ENCODE measurements at places on chromosomes 2 and 18.

- no peak for DNase-seq
These were observed 41.8 kb upstream of the AFF3 start for GRCh38 chr2:100184055-100184737.

DNA sequence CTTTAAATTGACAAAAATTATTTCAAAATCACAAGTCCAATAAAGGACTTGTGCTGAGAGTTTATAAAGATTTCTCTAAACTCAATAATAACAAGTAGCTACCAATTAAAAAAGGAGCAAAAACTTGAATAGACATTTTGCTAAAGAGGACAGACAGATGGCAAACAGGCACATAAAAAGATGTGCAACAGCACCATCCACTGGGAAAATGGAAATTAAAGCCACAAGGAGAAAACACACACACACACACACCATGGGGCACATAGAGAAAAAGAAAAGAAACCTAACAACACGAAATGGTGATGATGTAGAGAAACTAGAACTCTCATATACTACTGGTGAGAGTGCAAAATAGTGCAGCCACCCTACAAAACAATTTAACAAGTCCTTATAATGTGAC is 12.6 kb upstream of the SLC9A4 start:
- DNase-seq: no peak

GRCh38 chr18:3397031-3397750 is 52.8 kb upstream of the TGIF1 start:
- DNase-seq: no peak

GRCh38 chr18:45777393-45777792 is 48.1 kb upstream of the SIGLEC15 start:
- DNase-seq: no peak

DNA sequence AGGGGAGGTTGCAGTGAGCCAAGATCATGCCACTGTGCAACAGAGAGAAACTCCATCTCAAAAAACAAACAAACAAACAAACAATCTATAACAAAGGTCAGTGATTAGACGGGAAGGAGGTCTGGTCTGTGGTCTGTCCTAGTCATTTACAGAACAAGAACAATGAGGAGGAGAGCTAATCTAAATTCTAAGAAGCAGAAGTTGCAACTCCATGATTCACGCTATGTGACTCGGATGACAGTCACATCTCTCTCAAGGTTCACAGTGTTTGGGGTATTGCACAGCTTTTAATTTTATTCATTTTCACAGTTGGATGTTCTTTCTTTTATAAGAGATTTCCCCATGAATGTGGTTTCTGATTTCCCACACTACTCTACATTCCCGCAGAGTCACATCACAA is 218.7 kb upstream of the PIEZO2 start:
- DNase-seq: no peak

DNA sequence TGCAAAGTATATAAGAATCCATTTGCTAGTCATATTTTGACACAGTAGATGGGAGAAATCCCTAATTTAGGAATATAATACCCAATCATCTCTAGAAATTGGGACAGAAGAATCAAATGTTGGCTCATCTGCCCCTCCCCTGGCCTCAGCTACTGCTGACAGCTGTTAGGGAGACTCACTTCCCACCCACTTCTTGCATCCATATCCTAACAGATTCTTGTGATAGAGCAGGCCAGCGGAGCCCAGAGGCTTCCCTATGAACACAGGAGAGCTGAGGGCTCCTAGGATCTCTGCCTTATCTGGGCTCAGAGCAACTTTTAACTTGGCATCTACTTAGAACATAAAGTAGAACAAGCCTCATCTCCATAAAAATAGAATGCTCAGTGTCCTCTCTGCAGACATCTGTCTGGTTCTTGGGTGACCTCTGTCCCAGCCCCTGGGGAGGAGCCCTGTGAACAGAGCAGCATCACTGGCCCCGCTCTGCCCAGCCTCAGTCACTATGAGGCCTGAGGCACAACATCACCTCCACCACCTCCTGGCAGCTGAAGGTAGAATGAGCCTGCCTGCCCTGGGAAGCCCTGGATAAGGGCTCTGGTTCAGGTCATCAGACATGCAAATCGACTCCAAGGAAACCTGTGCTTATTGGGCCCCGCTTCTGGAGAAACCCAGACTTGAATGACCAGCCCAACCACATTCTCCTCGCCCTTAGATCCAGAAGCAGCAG is 229.7 kb downstream of the ANKRD36B start:
- no peak for DNase-seq

DNA sequence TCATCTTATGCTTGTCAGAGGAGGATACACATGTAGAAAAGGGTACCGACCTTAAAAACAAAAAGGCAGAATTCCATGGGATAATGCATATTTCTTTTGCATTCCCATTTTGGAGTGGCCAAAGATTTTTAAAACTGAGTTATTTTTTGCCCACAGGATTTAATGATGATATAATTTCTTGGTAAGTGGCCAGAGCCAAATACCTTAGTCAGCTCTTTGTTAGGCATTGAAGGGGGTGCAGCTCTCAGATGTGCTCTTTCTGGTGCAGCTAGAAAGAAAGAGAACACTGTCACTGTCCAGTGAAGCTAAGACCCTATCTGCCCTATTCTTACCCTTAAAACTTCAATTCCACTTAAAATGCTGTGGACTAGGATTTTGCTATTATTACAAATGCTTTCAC is 10.8 kb downstream of the COQ10B start:
- no peak for DNase-seq

DNA sequence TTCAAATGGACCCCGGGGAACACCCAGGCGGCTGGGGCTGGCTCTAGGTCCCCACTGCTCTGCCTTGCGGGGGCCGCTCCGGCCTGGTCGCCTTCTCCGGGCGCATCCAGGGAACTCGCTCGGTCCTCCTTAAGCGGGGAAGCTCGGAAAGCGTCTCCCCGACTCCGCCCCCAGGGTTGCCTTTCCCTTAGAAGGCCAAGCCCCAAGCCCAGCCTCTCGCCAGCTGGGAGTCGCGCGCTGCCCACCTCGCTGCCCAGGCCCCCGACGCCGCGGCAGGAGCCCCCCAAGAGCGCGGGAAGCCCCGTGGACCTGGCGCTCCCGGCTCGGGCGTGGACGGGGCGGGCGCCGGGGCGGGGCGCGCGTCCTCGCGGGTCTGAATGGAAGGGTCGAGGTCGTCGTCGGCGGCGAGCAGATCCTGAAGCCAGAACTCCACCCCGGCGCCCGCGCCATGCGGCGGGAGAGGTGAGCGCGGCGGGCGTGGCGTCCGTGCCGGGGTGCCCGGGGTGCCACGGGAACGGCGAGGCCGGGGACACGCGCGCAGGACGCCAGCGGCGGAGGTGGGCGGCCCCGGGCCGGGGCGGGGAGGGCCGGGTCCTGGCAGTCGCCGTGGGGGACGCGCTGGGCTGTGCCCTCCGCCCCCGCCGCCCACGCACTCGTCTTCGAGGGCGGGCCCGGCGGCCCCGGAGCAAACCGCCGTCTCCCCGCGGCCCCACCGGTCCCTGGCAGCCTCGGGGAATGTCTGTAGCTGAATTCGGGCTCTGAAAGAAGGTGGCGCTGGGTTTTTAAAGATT is at the start of gene BOK:
BOK (plus strand) TSS at position 214 of the 791 bp plus-strand sequence. CDS start 739 bp downstream, outside the sequence.
- no peak for DNase-seq

GRCh38 chr18:37484983-37485834 is 80.4 kb downstream of the CELF4 start:
- DNase-seq: no peak

- no peak for DNase-seq
These were observed 218.8 kb downstream of the DYSF start for GRCh38 chr2:71671895-71672825.

DNA sequence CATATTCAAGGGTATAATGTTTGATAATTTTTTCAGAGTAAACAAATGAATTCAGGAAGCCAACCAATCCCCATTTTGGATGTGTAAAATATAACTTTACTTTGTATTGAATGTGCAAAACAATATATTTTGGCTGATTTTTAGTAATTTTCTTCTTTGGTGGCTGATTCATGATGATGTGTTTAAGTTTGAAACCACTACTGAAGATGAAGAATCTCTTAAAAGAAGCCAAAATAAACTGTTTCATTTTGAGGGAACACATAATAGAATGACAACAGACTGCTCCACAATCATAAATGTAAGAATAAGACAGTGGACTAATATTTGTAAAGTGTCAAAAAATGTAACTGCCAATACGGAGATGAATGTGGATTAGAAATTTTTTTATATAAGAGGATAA is 52.5 kb upstream of the TRIM43 start:
- DNase-seq: no peak

GRCh38 chr2:221123396-221123795 is 448.7 kb downstream of the EPHA4 start:
- no peak for DNase-seq

- DNase-seq: no peak
These were observed 134.8 kb downstream of the SLC8A1 start for GRCh38 chr2:40317046-40317445.

DNA sequence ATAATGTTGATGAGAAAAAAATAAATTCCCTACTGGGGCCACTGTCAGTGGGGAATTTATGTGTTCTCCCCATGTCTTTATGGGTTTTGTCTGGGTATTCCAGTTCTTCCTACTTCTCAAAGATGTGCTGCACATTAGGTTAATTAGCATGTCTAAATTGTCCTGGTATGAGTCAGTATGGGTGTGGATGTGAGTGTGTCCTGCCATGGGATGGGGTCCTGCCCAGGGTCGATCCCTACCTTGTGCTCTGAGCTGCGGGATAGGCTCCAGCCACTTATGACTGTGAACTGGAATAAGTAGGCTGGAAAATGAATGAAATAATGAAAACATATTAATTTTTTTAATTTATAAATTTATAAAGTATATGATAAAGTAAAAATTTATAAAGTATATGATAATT is 167.5 kb downstream of the UBR3 start:
- DNase-seq: no peak

DNA sequence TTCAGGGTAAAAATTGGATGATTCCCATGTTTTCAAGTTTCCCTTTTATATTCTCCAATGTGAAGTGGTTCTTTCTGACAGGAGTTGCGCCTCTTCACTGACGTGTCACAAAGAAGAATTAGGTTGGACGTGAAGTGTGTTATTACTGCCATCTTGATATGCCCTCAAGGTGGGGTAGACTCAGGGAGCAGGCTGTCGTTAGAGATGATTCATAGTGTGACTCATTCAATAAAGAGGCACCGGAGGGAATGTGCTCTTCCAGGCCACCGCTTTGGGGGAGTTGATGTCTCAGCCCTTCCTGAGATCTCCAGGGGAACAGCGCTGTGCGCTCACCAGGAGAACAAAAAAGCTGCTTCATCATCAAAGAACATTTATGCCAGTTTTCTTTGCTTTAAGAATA is 3.6 kb upstream of the DGKD start:
- DNase-seq: no peak

DNA sequence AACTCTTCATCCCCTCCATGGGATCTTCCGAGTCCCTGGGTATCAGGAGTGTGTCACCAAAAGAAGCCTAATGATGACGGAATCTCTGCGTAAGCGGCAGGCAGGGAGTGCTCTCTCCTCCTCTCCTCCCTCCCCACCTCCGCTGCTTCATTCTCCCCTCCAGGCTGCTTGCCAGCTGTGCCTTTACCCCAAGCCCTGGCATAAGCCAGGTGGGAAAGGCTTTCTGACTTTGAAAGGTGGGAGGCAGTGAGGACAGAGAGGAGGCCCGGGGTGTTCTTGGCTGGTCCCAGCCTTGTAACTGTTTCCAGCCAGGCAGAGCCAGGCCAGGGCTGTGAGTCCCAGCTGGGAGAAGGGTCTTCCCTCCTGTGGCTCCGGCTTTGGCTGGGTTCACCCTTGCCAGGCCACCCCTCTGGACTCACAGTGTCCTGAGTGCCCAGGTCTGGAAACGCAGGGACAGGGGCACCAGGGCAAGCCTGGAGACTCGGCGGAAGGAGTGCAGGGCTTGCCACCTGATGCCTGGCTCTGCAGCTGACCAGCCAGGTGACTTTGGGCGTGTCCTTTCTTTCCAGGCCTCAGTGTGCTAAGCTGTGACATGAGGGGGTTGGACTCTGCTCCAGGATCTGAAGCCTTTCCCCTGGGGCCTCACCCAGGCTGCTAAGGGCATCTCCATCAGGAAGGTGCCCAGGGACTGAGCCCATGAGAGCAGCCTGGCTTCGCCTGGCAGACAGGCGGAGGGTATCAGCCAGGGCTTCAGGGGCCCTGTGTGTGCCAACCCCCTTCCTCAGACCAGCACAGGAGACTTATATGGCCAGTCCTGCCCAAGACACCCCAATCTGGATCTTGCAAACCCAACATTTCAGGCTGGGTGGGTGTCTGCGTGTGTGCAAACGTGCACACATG is 32.7 kb upstream of the HPCAL1 start:
- DNase-seq: no peak

- DNase-seq: no peak
These were observed 178.2 kb upstream of the PXDN start for GRCh38 chr2:1922402-1923025.

GRCh38 chr2:206212673-206213513 is 53.2 kb downstream of the EEF1B2 start:
- DNase-seq: no peak

- no peak for DNase-seq
These were observed 77.8 kb downstream of the RHBDD1 start for GRCh38 chr2:226913641-226914040.

DNA sequence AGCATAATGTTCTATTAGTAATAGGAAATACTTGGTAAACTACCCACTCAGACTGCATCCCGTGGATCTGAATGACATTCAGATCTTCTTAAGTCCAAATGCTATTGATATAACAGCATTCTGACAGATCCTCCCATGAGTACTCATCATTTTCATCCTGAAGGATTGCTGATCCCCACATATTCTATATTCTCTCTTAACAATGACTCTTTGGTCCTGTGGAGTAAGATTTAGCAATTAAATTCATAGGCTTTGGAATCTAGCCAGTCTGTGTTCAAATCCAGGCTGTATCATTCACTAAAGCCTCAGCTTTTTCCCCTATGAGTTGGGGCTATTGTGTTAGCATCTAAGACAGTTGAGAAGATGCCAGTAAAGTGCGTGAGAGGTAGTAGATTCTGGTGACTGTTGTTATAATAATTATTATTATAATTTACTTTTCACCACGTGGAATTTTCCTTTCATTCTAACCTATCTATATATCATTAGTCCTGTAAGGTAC is 591.3 kb upstream of the SYT4 start:
- DNase-seq: no peak

DNA sequence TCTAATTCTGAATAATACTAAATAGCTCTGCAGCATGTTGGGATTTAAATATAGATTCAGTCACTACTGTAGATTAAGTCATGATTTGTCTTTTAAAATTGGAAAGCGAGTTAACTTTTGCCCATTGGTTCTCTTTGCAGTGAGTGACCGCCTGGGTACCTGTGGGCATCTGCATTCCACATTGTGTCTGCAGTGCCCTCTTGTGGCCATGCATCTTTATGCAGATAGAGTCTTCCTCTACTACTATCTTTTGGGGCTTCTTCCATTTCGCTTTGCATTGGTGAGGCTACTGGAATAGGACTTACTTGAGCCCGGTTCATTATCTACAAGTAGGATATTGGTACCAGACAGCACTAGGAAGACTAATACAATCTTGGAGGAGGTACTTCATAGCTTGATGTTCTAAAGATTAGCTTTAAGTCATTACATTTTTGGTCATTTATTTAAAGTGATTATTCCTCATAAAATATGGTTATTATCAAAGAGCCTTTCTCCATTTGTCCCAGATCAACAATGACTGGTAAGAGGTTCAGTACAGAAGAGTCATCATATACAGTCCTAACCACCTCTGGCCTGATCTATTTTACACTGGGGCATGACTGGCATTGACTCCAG is 203.0 kb downstream of the SOCS6 start:
- DNase-seq: no peak

- no peak for DNase-seq
These were observed 36.5 kb downstream of the RHOB start for GRCh38 chr2:20483194-20483895.

GRCh38 chr18:57973889-57974288 is 70.1 kb upstream of the NEDD4L start:
- DNase-seq: no peak

All from stimulated activated CD4-positive, alpha-beta T cell treated with anti-CD3 and anti-CD28 coated beads, TNF-alpha, amount 100 ng/mL, for 4 hours (primary cell).